NCI-H146 (cell line): ENCODE measurements at places on chromosomes 11 and 22.

DNA sequence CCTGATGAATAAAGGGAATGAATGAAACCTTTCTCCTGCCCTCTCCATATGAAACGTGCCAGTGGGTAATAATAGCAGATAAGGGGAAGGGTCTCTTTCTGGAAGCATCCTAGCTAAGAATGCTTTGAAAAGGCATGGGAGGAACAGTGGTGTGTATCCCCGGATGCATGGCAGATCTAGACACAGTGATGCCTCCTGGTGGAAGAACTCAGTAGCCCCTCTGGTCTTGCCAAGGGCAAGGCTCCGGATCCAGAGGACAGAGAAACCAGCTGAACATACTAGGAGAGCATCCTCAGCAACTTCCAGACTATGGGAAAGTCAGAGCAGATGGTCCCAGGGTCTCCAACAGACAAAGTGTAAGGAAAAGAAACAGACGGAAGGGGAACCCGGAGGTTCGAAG, 6.4 kb downstream of the BAIAP2L2 start:
- no peak for DNase-seq

- no peak for DNase-seq
Observed at GRCh38 chr11:104432526-104432925, 268.6 kb upstream of the PDGFD start.

DNA sequence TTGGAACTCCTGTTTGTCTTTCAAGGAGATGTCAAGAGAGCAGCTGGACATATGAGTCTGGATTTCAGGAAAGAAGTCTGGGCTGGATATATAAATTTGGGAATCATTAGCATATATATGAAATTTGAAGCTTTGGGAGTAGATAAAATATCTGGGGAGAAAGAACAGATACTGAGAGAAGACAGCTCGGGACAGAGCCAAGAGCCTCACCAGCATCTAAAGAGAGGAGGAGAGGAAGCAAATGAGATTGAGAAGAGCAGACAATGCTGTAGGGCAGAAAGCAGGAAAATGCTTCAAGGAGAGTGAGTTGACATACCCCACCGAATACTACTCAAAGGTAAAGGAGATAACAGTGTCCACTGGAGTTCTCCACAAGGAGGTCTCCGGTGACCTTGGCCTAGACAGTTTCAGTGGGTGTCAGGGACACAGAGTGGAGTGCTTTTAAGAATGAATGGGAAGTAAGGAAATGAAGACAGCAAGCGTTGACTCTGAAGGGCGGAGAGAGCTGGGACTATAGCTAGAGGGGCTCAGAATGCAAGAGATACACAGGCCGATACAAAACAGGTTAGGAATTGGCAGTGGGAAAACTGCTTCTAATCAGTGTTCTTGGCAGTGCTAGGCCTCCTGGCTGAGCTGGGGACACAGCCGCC, 862 bp downstream of the APBB1 start:
- DNase-seq, result no peak

GRCh38 chr22:48396091-48396784, 1431.4 kb downstream of the BRD1 start:
- no peak for DNase-seq

DNA sequence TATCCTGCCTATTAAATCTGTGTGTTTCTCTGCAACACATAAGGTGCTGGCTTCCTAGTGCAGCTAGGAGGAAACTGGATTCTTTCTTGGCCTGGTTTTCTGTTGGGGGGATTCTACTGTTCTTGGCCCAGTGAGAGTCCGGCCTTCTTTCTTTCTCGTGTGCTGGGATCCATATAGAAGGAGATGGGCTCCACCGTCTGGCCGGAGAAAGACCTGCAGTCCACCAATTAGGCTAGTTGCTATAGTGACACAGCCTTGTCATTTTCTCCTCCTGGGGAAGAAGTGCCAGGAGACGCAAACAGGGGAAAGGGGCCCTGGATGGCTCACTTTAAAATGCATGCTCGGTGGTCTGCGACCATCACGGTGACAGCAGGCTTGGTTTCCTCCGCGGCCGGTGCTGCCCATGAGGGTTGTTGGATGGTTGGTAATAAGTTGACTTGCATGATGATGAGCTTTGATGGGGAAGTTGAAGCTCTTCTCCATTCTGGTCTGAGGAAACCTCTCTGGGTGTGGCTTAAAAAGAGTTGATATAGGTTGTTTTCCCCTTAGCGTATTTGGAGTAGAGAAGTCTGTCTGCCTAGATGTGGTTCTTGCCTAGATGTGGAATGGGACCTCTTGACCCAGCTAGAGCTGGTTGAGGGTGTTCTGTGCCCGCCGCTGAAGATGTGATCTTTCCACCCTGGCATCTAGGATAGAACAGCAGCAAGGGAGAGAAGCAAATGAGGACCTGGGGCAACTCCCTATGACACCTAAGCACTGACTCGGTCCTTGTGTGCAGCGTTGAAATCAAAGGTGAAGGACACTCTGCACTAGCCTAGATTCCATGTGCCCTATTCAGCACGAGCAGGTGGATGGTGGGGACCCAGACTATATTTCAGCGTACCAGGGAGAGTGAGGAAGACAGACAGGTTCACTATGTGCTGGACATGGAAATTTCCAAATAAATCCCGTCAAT, 1335.0 kb downstream of the BRD1 start:
- peak; percentile 67 for DNase-seq

DNA sequence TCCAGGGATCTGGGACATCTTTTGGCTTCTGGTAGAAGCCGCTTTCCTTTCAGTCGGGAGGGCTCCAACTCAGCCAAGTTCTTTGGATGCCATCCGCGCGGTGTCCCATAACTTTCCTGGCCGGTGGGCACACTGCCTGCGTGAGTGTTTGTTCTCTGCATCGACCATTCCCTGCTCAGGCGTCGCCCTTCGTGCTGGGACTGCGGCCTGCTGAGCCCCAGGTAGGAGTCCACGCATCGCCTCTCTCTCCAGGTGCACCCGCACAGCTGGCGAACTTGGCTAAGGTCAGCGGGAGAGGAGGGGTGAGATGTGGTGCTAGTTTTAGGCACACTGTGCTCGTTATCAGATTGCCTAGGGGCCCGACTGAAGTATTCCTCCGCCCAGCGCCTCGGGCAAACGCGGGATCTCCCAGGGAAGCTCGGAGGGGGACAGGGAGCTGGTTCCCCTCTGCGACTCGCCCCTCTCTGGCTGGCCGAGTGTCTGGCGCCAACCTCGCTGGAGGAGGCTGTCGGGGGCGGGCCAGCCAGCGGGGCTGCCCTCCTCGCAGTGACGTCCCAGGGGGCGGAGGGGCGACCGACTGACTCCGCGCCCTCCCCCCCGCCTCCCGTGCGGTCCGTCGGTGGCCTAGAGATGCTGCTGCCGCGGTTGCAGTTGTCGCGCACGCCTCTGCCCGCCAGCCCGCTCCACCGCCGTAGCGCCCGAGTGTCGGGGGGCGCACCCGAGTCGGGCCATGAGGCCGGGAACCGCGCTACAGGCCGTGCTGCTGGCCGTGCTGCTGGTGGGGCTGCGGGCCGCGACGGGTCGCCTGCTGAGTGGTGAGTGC, at the start of gene LAYN:
TSS of gene LAYN (plus strand) at position 607 of the 823 bp plus-strand sequence. CDS start at position 731, 124 bp downstream.
- peak; percentile 65 for DNase-seq

DNA sequence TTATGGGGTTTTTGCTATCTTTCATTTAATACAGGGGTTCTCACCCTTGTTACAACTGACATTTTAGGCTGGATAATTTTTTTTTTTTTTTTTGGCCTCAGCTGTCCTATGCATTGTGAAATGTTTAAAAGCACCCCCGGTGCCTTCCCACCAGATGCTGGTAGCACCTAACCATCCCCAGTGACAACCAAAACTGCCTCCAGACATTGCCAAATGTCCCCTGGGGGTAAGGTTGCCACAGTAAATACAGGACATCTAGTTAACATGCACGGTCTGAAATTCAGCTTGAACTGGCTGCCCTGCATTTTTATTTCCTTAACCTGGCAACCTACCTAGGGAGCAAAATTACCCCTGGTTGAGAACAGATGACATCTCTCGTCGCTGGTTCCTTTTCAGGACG, 72.4 kb downstream of the CYTH4 start:
- no peak for DNase-seq

DNA sequence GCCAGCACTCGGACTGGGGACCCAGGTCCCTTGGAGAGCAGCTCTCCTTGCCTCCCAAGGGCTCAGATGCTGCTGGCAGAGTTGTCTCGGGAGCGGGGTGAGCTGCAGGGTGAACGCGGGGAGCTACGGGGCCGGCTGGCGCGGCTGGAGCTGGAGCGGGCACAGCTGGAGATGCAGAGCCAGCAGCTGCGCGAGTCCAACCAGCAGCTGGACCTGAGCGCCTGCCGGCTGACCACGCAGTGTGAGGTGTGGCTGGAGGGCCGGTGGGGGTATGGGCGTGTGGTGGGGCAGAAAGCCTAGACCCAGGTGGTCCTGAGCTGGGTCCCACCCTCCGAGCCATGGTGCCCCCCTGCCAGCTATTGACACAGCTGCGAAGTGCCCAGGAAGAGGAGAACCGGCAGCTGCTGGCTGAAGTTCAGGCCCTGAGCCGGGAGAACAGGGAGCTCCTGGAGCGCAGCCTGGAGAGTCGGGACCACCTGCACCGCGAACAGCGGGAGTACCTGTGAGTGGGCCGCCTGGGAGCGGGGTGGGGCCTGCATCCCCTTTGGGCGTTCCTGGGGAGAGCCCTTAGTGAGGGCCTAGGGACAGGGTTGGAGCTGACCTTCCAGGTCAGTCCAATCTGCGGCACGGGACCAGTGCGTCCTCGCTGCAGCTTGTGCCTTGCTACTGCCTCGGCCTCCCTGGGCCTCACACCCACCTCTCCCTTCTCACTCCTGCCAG, 5.8 kb upstream of the RPS6KA4 start:
- peak; percentile 93 for DNase-seq

GRCh38 chr11:73942010-73942409, 8.8 kb upstream of the DNAJB13 start:
- DNase-seq, result no peak

DNA sequence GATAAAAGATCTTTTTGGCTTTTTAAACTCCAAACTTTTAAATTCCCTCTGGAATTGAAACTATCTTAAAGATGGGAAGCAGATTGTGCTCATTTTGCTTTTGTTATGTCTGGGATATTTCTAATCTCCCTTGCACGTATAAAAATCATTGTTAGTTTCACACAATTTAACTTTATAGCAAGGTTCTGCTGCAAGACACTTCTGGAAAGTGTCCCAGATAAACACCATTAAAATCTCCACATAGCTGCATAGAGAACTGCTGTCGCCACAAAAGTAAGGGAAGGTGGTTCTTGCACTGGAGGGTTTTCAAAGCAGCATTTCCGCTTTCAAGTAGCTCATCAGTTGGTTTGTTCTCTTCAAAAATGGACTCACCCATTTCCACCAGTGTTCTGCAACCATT, 11.8 kb downstream of the PTS start:
- no peak for DNase-seq

- DNase-seq, result no peak
Observed at GRCh38 chr11:78282821-78283220, 94.1 kb downstream of the USP35 start.

DNA sequence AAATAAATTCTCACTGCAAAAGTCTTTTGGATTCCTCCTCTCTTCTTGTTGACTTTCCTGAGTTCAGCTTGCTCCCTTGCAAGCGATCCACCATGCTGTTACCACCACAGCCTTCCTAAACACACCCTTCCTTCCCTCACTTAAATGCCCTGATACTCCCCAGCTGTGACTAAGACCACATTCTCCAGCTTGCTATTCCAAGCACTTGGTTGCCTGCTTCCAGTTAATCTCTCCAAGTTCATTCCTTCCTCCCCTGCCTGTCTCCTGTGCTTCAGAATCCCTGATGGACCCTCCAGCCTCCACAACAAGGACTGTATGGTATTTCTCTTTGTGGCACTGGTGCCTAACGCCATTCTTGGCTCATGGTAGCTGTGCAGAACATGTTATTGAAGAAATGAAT, 603.9 kb upstream of the CADM1 start:
- DNase-seq, result no peak

GRCh38 chr11:44718612-44719390, 8.0 kb upstream of the TSPAN18 start:
- DNase-seq, result no peak

- no peak for DNase-seq
Observed at GRCh38 chr11:8332196-8332595, 68.5 kb upstream of the LMO1 start.

DNA sequence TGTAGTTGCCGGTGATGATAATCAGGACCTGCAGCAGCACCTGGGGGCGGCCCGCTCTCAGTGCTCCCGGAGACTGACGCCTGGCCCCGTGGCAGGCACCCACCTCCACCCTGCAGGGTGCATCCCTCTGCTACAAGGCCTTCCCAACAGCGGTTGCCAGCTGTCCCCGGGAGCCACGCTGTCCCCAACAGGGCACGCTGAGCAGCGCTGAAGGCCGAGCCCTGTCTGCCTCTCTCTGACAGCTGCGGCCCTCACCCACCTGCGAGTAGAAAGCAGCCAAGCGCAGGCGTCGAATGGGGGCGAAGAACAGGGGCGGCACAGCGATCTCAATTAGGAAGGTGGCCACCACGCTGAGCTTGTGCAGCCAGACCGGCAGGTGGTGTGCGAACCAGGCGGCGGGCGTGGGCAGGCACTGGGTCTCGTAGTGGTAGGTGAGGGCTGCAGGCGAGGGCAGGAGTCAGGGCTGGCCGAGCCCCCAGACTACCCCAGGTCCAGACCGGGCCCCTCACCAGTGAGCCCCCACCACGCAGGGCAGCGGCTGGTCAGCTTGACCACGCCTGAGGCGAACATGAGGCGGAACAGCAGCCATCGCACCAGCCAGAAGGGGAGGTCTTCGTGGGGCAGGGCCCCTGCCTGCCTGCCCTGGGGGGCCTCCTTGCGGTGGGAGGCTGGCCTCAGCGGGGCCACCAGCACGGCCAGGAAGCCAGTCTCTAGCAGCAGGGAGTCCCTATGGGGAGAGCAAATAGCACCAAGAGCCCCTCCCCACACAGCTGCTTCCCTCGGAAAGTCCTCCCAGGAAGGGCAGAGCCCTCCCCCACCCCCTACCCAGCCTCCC, 1.5 kb downstream of the LMF2 start:
- peak; percentile 95 for DNase-seq
